ENCODE measurements at places on chromosomes 11 and 22.
A peak's percentile ranks its signal among the peaks of the same experiment; 100 is the strongest.

DNA sequence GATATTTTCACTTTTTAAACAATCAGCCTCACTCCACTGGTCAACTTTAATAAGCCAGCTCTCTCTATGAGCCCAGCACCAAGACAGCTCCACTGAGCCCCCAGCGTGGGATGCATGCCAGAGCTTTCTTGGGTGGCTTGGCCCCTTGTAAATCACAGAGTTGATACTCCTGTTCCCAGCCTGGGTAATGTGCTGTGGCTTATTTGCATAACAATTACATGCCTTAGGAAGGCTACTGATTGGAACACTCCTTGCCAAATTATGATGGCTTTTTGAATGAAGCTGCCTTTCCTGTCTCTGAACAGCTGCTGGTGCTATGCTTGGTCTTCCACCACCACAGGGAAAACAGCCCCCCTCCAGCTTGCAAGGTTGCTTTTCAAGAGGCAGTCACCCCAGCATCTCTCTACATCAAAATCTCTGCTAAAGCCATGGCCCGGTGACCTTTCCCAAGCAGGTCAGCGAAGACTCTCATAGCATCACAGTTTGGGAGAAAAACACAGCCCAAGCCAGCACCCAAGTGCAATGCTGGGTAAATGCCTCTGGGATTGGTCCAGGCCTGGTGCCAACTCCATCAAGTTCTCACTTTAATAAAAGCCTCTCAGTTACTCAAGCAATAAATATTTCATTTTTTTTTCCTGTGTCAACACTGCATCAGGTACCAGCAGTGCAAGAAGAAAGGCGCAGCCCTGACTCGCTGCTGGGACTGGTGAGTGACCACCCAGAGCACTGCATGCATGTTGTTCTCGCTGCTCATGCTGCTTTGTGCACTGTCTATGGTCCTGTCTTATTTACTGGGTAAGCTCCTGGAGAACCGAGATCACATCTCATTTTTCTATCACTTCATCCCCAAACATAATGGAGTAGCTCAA, 549.3 kb downstream of the OPCML start:
- DNase-seq: no peak

- DNase-seq: no peak
Measured at GRCh38 chr11:132818951-132819350, 713.4 kb downstream of the OPCML start.

- no peak for DNase-seq
Measured at GRCh38 chr11:22809893-22810292, 19.7 kb downstream of the SVIP start.

DNA sequence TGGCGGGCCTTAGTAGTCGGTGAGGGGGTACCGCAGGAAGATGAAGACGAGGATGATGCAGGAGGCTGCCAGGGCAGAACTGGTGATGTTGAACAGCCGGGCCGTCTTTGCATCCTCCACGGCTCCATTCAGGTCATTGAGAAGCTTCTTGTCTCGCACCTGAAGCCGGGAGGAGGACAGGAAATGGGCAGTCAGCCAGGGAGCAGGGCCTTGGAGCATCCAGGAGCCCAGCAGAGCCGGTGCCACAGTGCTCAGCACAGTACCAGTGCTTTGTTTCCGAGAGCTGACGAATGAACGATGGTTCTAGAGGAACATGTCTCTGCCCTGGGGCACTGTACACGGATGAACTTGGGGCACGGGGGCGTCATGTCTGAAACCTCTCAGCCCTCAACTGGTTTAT, 15.1 kb downstream of the IFITM10 start:
- DNase-seq: no peak

DNA sequence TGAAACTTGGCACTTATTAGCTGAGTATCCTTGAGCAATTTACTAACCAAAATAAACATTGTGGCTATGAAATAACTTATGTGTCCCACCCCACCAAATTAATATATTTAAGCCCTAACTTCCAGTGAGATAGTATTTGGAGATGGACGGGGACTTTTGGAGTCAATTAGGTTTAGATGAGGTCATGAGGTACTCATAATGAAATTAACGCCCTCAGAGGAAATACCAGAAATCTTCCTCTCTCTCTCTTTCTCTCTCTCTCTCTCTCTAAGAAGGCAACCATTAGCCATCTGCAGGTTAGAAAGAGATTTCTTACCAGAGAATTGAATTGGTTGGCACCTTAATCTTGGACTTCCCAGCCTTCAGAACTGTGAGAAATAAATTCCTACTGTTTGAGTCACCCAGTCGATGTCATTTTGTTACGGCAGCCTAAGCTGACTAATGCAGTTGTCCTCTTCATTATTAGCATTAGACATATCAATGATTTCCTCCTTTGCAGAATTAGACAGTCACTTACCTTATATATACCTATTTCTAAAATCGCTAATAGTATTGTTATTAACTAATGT, 1284.0 kb downstream of the FAM181B start:
- peak; percentile 41 for DNase-seq

DNA sequence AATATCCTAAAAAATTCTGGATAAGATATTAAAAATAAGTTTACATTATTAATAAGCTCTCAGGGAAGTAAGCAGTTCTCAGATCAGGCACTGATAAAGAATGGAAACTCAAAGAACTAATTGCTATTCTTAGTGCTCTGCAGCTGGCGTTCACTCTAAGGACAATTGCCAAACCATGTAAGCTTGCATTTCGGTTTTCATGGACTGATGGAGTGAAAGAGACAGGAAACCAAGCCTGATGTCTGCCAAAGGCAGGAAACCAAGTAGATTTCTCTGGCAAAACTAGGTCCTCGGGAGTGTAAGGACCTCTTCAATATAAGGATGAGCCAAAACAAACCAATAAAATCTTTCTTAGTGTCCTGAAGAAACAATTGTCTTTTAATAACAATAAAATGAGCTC, 355.2 kb downstream of the RAB38 start:
- DNase-seq: no peak
